ENCODE measurements at places on chromosomes 4 and X.

DNA sequence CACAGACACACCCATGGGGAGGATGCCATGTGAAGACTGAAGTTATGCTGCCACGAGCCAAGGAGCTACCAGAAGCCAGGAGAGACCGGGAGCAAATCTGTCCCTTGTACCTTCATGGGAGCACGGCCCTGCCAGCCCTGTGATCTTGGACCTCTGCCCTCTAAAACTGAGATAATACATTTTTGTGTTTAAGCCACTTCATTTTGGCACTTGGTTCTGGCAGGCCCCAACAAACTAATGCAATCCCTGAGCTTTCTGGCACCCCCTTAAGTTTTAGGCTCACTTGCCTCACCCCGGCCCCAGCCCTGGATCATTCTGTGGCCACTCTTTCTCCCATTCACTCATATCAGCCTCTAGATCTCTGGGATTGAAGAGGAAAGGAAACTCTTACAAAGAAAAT lies 35.4 kb downstream of the SEL1L3 start:
- DNase-seq, result no peak

DNA sequence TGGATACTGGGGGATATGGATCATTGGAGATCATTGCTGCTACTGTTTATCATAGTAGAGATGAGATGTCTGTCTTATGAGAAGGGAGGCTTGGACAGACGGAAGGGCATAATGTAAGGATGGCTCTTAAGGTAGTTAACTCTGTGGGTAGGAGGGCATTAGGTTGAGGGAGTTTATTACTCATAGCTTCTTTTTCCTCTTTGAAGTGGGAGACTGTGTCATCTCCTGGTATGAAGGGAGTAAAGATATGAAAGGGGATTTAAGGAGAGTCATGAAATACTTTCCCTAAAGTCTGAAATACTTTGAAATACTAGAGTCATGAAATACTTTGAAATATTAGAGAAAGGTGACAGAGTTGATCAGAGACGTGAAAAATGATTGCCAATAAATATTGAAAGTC lies 255.5 kb upstream of the PITX2 start:
- no peak for DNase-seq

- no peak for DNase-seq
Observed at GRCh38 chr4:6250235-6250983, 19.2 kb upstream of the WFS1 start.

DNA sequence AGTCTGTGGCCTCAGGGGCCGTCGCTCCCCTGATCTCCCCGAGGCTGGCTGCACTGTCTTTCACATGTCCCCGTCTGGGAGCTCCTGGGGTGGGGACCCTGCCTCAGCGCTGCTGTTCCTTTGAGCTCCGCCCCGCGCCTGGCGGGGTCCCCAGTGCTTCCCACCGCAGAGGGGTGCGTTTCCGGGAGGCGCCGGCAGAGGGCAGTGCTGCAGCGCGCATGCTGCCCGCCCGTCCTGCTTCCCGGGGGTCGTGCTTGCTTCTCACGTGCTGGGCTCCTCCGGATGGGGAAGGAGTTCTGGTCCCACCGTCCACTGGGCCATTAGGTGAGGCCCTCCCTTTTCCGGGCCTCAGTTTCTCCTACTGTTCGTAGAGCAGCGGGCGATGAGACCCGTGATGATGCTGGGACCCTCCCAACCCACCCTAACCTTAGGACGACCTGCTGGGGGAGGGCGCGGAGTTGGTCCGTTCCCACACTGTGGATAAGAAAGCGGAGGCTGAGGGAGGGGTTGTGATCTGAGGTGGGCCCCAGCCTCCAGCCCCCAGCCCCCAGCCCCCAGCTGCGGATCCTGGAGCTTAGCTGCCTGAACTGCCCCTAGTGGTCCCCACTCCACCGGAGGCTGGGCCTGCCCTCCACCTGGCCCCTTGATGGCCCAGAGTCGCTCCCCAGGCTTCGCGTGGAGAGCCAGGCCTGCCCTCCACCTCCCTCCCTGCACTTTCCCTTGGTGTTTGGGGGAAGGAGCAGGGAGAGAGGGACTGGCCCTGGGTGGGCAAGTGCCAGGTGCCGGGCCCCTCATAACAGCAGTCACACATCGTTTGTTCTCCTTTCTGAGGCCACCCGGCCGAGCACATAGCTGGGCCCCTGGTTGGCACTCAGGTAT lies 15.3 kb downstream of the CPZ start:
- peak; percentile 43 for DNase-seq

DNA sequence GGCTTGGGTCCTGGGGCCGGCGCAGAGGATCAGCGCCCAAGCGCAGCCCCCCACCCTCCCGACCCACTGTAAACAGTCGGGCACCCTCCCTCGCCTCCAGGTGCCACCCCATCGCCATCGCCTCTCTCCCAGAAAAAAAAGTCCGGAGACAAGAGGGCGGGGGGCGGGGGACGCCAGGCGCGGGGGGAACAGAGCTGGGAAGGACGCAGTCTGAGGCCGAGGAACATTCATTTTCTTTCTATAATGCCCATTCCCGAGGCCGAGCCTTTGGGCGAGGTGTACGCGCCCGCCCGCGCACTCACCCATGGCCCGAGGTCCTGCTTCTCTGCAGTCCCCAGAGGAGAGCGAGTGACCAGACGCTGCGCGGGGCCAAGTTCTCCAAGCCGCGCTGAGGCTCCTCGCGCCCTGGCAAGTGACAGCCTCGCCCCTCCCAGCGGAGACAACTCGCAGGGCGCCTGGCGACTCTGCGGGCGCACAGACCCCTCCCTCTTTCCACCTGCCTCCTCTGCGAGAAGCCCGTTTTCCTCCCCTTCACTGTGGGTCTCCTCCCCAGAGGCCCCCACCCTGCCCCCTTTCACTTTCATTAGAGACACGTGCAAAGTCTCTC lies 63.5 kb upstream of the WDR17 start:
- no peak for DNase-seq

GRCh38 chrX:106220177-106220576 lies 52.1 kb downstream of the PWWP3B start:
- no peak for DNase-seq

GRCh38 chr4:175335331-175335730 lies 417.2 kb downstream of the ADAM29 start:
- no peak for DNase-seq

GRCh38 chr4:94728056-94728766 lies 29.5 kb upstream of the BMPR1B start:
- no peak for DNase-seq

DNA sequence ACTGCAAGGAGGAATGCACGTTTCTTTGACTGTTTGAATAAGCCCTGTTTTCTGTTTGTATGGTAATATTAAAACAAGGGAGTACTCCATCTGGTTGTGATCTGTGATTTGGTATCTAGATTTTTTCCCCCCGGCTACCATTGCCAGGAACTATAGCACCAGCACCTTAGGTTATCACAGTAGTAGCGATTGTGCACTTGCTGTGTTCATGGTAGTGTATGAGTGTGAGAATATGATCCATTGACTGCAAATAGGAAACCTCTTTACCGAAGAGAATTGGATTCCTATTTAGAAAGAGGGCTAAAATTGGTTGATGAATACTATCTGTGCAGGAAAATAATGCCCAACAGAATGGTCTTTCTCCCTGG lies 69.9 kb downstream of the LARP7 start:
- no peak for DNase-seq

- DNase-seq, result no peak
Observed at GRCh38 chr4:166972071-166972470, 262.2 kb downstream of the SPOCK3 start.

- no peak for DNase-seq
Observed at GRCh38 chr4:21192367-21192766, 492.1 kb downstream of the PACRGL start.

DNA sequence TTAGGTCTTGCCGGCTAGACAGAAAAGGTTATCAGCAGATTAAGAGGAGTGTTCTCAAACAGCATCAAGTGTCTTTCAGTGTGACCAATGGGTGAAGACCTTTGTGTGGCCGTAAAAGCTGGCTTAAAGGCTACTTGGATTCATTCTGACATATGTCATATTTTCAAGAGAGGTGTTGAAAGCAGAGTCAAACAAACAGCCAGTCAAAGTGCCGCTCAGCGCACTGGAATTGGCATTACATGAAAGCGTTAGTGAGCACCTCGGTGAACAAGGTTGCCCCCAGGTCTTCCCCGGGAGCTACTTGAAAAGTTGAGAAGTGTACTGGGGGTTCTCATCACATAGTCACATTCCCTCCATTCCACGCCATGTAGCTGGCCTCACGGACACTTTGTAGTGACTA lies 148.9 kb downstream of the SOX3 start:
- DNase-seq, result no peak

- no peak for DNase-seq
Observed at GRCh38 chrX:140822184-140822583, 112.6 kb downstream of the LINC00632 start.

DNA sequence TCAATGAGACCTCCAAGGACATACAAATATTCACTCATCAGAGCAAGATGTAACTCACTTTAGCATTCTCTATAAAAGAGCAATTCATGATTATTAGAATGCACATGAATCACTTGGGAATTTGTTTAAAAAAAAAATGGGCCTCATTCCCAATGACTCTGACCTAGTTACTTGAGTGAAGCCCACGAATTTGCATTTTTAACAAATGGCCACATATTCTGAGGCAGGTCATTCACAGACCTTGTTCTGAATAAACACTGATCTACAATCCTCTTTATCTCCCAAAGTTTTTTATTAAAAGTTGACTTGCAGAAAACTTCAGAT lies 255.1 kb upstream of the VEGFC start:
- no peak for DNase-seq

GRCh38 chr4:21380861-21381260 lies 567.7 kb downstream of the KCNIP4 start:
- no peak for DNase-seq

DNA sequence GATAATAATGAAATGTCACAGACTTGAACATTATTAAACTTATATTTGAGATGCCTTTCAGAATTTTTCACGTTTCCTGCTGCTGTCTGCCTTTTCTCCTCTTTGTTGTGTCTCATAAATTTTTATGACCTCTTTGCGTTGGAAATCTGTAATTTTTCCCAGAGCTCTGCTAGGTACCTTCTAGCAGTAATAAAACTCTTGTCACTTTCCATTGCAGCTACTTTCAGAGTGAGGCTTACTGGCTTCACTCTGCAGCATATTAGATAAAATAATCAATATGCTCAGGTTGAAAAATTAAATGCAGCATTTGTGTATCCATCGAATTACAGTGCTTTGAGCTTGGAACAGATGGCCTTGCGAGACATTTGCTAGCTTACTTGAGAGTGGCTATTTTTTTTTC lies 689.0 kb downstream of the GRID2 start:
- DNase-seq, result no peak

DNA sequence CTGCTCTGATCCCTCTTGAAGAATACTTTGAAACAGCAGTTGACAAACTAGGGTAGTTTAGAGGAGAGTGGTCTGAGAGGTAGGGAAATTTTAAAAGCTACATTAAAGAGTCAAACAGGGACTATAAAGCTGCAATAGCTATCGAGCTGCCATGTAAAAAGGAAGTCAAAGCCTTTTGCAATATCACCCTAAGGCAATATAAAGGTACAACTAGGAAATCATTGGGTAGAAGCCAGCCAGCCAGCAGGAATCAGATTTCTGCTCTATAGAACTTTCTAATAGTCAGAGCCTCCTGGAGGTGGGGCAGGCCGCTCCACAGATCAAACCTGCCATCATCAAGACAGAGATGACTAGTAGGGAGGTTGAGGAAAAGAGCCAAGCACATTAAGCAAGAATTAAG lies 15.2 kb upstream of the PHOX2B start:
- DNase-seq, result no peak

GRCh38 chr4:74004668-74005067 lies 6.2 kb upstream of the CXCL5 start:
- DNase-seq, result no peak

DNA sequence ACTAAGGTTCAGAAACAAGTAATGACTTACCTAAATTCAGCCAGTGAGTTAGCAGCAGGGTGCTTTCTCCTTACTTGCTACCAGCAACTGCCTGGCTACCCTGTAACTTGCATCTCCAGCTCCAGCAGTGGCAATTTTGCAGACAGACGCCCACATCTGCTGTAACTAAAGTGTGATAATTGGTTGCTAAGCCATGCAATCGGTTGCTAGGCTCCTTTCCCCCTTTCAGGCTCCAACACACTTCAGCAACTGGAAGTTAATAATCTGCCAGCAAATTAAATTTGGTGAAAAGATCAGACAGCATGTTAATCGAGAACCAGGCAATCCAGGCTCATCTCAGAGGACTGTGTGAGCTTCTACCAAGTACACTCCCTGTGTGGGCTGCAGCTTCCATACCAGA lies 24.2 kb upstream of the ARHGEF9 start:
- DNase-seq, result no peak

- no peak for DNase-seq
Observed at GRCh38 chr4:180448306-180448705, 1794.9 kb upstream of the TENM3 start.

DNA sequence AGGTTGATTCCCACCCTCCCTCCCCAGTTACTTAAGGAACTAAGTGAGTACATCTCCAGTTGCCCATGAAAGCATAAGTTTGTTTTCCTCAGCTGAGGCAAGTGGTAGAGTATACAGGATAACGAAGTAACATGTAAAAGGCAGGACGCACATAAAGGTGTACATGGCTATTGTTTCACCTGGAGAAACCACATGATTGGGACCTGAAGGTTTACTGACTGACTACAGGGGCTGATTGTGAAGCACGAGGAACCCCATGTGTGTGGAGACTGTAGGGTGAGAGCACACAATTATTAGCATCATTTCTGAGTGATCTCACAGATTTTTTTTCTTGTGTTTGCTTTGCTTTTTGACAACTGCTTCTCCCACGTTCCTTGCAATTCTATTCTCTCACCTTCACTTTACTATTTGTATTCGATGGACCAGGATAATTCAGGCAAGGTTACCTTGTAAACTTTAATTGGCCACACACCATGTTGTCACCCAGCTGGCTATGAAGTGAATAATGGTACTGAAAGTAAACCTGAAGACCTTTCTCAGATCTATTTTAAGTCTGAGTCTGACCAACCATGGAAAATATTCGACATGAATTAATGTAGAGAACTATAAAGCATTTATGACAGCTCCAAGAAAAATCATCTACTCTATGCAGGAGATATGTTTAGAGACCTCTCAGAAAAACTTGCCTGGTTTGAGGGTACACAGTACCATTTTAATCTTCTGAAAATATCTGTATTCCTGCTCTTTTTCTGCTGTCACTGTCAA lies 102.5 kb upstream of the MYOZ2 start:
- DNase-seq, result no peak

DNA sequence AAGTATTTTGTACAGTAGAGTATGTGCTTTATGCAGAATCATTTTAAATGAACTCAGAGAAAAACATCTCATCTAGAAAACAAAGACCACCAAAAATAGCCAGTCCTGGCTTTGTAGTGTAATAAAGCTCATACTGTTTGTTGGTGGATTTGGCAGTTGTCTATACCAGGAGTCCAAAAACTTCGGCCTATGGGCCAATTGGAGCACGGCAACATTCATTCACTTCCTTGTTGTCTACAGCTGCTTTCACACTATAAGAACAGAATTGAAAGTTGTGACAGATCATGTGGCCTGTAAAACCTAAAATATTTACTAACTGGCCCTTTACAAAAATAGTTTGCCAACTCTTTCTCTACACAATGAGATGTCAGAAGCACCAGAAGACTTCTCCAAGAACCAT lies 5.3 kb downstream of the FBXW7 start:
- DNase-seq, result no peak

GRCh38 chrX:85627363-85627762 lies 247.9 kb upstream of the POF1B start:
- no peak for DNase-seq
